ENCODE measurements at places on chromosomes 2 and 18.

DNA sequence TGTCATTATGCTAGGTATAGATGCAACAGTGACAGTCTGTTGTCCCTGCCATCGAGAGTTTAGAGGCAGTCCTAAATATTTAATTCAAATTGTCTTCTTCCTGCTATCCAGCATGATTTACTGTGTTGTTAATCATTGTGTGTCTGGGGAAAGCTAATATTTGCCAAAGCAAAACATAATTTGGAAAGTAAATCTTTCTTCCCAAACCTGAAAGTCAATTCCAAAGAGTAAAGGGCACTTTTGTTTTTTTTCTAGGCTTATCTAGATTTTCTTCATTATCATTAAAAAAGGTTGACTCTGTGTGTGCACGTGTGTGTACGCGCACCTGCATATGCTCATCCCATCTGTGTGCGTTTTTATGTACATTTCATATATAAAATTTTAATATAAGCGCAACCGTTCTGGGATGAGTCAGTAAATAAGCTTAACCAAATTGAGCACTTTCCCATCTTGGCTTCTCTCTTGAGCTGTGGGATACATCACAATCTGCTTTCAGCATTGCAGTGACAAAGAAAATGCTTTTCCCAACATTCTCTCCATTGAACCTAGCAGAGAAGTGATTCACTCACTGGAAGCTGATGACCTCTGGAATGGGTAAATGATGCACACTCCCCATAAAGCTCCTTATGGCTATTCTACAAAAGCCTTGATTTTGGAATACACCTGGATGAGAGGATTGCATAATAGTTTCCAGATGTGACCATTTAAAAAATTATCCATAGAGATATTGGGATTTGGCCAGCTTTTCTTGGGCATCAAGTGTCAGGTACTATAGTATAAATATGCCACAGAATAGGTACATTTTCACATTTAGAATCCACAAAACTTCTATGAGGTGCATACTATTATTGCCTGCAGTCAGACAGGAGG is 488.4 kb downstream of the ADCYAP1 start:
- no peak for DNase-seq

DNA sequence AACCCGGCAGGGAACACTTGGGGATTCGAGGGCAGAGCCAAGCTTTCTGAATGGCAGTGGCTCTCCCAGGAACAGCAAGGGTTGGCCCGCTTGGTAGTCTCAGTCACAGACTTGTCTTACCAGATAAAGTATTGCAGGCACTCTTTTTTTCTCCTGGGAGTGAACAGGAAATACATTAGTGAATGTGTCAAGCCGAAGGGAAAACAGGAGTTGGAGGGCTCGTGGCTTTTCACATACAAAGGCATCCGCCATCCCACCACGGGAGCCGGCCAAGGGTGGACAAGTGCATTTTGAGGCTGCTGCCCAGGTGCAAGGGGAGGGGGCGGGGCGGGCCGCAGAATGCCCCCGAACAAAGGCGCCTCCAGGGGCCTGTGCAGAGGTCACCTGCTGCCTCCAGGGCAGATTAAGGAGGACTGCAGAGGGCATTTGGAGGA is 163.3 kb upstream of the SIX3 start:
- no peak for DNase-seq

GRCh38 chr2:233353101-233353768 is 1.1 kb upstream of the DGKD start:
- no peak for DNase-seq

DNA sequence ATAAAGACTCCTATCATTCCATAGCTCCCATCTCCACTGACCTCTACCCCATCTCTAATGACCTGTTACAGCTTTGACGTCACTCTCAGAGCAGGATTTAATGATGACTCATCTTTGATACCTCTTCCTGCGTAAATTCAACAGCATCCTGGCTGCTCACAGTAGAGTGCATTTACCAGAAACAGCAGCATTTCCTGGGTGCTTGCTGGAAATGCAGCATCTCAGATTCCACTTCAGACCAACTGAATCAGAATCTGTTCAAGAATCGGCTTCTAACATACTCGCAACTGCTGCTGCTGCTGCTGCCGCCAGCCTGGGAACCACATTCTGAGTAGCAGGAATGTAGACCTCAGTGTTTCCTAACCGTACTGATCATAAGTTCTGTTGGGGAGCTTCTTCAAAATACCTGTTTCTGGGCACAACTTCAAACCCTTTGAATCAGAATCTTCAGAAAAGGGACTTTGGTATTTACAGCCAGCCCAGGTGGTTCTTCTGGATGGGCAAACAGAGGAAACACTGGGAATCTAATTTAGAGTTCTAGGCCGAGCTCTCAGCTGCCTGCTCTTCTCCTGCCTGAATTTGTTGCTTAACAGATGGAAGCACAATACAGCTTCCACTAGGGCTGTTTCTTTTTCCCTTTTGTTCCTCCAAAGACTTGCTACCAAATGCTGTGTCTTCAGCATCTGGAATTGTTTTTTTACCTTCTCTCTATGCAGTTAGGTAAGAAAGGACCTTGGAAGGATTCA is 241.4 kb downstream of the NCKAP5 start:
- DNase-seq, result no peak

DNA sequence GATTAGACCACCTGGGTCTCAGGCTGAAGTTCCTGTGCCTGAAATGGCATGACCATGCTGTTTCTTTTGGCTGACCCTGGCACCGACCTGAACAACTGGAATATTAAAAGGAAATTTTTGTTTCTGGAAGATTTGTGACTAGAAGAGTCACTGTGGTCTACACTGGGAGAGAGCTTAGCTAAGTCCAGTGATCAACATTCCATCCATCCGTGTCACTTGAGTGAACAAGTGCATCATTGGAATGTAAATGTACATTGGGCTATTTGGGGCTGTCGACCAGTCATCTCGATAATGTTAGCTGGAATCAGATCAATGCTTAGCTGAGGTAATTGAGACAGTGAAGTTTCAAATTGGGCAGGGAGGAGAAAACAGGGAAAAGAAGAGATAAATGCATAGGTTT is 95.4 kb upstream of the CCDC85A start:
- no peak for DNase-seq

GRCh38 chr2:381181-381580 is 93.3 kb upstream of the ALKAL2 start:
- no peak for DNase-seq

GRCh38 chr2:8486141-8486540 is 195.7 kb upstream of the ID2 start:
- no peak for DNase-seq

GRCh38 chr18:8749492-8749891 is 44.1 kb downstream of the MTCL1 start:
- no peak for DNase-seq

DNA sequence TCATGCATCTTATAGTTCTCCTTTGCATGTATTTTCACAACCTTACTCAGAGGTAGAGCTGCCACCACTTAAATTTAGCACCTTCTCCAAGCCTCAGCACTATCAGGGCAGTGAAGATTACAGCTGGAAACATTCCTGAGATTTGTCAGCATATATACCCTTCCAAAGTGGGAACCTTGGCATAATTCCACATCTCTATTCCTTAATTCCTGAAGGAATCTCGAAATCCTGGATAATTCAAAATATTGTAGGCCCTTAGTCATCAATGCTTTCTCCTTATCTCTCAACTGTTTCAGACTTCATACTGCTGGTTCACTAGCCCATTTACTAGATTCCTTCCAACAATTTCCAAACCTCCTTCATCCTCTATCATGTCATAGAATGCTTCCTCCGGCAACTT is 87.4 kb downstream of the ITSN2 start:
- no peak for DNase-seq

DNA sequence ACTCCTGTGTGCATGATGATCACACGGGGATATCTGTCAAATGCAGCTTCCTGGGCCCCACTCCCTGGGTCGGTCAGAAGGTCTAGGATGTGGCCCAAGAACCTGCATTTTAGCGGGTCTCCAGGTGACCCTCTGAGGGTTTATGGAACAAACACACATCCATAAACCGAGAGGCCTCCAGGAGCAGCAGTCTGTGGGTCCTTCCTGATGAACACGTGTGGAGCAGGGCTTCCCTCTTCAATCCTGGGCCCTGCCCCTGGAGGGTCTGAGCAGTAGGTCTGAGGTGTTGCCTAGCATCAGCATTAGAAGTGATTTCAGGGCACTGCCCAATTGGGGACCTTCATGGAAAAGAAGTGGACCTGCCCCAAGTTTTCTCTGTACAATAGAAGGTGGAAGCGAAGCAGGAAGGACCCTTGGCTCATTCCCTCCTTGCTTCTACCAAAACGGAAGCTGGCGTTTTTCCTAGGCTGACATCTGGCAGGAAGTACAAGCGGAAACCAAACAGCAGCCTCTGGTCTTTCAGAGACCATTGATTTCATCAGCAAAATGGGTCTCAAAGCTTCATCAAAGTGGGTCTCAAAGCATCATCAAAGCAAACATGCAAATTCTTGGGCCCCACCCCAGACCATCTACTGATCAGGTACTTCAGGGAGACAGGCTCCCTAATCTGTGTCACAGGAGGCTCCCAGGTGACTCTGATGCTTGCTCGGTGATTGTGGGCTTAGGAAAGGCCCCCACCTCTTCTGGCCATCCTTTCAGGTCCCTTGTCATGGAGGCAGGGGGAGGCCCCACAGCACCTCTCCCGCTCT is 30.7 kb downstream of the INO80C start:
- DNase-seq, result no peak

DNA sequence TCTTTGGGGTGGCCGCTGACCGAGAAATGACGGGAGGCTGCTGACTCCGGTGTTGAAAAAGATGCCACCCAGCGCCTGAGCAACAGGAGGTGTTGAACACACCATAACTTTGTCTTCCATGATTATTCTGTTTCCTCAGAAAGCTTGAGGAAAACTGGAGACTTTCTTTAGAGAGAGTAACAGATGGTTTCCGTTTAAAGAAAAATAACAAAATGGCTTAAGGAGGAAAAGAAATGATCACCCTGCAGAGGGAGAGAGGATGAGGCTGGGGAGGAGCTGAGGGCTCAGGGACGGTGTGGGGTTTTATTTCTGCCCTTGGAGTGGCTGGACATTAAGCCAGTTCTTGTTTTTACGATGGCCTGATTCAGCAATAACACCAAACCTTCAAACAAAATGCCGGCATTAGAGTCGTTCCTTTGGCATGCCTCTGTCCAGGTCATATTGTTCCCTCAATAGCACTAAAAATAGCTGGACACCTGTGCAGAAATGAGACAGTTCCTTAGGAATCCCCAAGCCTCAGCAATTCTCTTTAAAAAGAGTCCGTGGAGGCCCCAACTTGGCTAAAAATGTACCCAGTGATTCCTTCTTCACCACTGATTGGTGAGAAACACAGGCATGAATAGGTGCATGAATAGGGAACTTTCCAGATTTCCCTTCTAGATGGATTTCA is 182.4 kb downstream of the ALPK2 start:
- DNase-seq, result no peak

GRCh38 chr2:175576875-175577274 is 395.4 kb upstream of the ATP5MC3 start:
- no peak for DNase-seq

DNA sequence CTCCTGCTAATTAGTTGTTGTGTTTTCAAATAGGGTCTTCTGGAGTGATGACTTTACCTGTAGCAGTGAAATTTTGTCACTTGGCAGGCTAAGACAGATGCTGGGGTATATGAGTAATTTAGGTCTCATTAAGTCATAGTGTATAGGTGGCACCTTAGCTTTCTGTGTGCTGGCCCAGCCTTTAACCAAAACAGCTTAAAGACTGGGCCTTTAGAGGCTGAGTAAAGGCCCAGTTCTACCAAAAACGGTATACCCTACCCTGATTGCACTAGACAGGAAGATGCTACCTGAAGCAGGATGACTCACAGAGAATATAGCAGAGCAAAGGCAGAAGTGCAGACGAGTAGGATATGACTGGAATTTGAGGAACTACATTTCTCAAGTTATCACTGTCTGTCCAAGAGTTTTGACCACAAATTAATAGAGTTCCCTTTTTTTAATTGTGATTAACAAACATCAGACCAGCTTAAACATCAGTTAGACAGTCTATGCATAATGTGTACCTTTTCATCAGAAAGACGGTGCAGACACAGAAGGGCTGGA is 337.9 kb upstream of the SALL3 start:
- no peak for DNase-seq

- no peak for DNase-seq
These were observed 353.7 kb downstream of the ARL6IP6 start for GRCh38 chr2:153072077-153072476.

- no peak for DNase-seq
These were observed 120.0 kb upstream of the OSR1 start for GRCh38 chr2:19478409-19478808.

GRCh38 chr2:27622921-27623384 is 5.9 kb downstream of the CCDC121 start:
- DNase-seq, result no peak

DNA sequence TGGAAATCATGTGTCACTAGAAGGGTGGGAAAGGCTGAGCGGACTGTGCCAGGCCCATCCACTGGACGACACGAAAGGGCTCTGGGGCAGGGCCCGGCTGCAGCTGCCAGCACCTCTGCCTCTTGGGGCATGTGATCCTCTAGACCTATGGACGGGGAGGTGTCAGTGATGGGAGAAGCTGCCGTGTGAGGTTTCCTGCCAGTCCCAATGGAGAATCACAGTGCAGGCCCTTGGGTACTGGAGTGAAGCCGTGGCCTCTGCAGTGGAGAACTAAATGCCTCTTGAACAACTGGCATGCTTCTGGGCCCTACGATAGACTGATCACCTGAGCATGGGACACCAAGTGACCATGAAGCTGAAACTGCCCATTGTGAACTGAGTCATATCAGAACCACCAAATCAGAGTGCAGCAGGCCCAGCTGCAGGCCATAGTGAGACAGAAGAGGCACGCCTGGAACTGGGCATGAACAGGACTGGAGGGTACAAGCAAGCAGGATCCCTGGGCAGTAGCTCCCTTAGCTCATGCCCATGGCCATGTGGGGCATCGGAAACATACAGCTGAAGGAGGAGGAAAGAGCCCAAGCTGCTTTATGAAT is 18.8 kb upstream of the RHOB start:
- no peak for DNase-seq

GRCh38 chr2:187438455-187438854 is 9.6 kb downstream of the CALCRL start:
- no peak for DNase-seq

DNA sequence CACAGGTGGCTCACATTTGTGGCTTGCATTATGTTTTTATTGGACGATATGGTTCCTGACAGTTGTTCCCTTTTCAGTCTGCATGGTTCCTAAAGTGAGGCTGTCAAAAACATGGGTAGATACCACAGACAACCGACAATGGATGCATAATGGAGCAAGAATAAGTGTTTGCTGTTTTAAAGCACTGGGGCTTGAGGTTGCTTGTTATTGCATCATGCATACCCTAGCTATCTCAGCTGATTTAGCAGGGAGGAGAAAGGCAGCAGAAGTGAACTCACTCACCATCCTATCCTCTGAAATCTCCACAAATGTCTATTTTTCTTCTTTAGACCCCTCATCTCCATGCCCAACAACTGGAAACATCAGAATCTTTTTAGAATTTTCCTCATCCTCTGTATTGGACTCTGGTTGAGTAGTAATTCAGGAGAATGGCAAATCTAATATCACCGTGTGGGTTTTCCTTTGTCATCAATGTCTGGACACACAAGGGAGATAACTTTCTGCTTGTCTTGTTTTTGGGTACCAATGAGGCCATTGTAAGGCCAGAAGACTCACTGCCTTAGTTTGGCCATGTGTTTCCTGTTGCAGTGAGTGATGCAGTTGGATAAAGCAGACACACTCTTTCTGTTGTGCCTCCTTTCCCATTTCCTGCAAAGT is 46.7 kb downstream of the FBXO48 start:
- no peak for DNase-seq

All from effector memory CD8-positive, alpha-beta T cell (primary cell).